ENCODE measurements at places on chromosomes 3 and 15.

DNA sequence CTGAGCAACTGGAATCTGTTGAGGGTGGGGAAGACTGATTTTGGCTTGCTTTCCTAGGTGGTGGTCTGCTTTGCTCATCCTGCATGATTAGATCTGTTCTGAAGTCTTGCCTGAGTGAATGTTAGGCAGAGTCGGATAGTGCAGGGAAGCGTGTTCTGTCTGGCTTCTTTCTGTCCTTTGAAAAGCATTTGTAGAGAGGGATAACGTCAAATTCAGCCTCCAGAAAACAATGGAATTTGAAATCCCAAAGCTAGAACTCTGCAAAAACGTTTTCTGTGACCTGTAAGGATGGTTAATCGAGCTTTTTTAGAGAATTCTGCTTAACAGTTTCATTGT lies 1.4 kb downstream of the GLCE start:
- no peak for DNase-seq

DNA sequence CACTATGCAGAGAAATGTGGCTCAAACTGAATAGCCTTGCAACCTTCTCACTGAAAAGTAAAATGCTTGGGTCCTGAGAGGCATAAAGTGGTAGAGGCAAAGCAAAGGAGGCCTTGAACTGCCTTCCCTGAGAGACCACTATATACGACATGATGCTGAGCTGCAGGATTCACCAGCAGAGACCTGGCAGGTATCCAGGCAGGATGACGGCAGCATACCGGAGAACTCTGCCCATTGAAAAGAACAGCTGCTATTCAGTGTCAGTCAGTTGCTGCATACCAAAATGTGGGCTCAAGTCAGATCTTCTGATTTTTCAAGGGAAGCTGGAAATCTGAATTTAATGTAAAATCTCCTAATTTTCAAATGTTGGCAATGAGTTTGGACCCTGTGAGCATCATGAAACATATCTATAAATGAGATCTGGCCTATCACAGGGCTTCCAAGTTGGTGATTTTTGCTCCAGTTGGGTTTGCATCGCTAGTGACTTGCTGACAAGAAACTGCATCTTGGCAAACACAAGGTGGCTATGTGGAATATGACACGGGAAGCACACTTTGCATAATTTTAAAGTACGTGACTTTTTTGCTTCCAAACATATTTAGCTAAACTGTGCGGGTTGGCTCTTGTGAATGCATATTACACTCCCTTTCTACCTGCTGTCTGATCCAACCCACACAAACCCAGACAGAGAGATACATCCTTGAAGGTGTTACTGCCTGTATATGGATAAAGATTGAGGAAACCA lies 529.0 kb downstream of the AGBL1 start:
- peak; percentile 35 for DNase-seq

DNA sequence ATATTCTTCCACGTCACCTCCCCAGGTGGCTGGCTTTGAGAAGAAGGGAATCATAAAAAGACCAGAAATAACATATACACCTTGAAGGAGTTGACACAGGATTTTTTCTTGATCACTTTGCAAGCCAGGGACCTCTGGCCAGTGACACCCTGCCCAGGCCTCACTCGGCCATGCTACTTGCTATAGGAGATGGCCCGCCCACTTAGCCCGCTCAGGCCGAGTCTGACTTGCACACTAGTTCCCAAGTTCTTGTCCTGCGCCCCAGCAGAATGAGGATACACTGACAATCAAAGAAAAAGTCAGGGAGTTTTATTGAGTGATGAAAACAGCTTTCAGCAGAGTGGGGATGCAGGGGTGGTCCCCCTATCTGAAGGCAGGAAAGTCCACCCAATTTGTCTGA lies 1046.1 kb upstream of the CFAP20DC start:
- no peak for DNase-seq

- no peak for DNase-seq
These were observed 843 bp downstream of the ATG7 start for GRCh38 chr3:11272906-11273574.

DNA sequence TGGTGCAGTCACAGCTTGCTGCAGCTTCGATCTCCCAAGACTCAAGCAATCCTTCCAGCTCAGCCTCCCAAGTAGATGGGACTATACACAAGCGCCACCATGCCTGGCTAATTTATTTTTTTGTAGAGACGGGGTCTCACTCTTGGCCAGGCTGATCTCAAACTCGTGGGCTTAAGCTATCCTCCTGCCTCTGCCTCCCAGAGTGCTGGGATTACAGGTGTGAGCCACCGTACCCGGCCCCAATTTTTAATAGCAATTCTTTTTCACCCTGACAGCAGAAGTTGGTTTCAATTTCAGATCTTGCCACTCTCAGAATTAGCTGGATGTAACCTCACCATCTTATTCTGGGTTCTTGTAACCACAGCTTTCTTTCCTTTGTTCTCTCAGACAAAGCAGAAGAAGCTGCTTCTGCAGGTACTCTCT lies 64.8 kb downstream of the TRIM71 start:
- no peak for DNase-seq

DNA sequence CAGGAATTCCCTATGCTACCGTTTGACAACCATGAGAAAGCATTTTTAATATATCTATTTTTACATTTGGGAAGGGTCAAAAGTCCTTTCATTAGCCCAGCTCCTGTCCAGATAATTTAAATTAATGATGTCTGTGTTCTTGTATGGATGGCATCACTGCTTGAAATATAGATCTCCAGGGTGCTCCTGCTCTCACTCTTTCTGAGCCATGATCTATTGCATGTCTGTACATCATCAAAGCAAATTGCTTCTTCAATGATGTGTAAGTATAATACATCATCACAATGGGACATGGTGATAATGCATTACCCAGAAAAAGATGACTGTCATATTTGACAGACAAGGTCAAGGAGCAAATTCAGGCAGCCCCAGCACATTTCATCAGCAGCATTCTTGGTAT lies 223.6 kb upstream of the CNTN6 start:
- DNase-seq = no peak

GRCh38 chr15:33964665-33965040 lies 3.6 kb upstream of the CHRM5 start:
- no peak for DNase-seq

DNA sequence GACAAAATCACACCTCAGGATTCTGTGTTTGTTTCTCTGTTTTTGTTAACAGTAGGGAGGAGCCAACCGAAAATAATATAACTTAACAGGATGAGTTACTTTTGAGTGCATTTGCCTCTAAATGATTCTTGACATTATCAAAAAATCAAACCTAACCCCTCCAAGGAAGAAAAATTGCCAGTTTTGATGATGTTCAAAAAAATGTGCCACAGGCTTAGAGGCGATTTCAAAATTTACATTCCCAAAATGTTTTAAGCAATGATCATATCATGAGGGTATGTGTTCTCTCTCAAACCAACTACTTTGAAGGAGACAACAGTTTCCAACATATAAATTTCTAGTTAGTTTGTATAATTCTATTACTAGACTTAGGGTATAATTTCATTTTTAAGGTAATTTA lies 6.7 kb downstream of the VGLL3 start:
- DNase-seq = peak; percentile 49
